Stimulated activated CD4-positive, alpha-beta T cell treated with anti-CD3 and anti-CD28 coated beads, Interleukin-2, amount 100 ng/mL, for 48 hours (primary cell): ENCODE measurements at places on chromosomes 7 and 10.
A peak's percentile ranks its signal among the peaks of the same experiment; 100 is the strongest.

- no peak for DNase-seq
Measured at GRCh38 chr7:272108-272615, 17.8 kb upstream of the FOXL3 start.

DNA sequence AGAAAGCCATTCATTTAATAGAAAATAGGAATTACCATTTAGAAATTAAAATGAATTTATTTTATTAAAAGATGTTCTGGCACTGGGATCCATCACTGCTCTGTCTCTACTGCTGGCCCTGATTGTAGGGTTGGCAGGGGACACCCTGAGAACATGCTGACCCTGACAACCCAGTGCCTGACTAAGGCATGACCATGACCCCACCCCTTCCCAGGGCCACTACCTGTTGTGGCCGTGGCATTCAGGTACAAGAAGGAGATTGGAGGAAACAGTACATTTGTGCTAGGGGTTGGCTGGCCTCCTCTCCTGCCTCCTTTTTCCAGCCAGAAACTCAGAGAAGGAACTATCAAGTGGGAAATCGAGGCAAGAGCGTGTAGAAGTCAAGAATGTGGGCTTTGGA is 197.0 kb upstream of the ZMIZ1 start:
- no peak for DNase-seq

- DNase-seq, result no peak
Measured at GRCh38 chr10:44864051-44864450, 47.1 kb upstream of the TMEM72 start.

DNA sequence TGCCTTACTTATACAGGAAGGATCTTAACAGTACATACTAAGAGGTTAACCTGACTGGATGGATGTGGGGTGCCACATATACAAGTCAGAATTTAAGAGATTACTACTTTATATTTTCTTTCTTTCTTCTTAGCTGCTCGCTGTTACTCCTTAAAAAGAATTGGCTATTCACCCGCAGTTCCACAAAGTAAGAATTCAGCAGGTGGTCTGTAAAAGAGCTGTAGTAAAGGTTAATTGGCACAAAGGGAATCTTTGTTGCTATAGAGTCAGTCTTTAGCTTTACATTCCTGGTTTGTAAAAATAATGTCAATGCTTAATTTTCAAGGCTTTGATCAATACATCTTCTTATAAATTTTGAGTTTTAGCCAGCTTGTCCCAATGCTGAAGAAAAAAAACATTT is 43.2 kb downstream of the RALA start:
- no peak for DNase-seq

GRCh38 chr7:101507327-101507726 is 121.8 kb downstream of the MYL10 start:
- DNase-seq, result no peak

GRCh38 chr7:54663186-54663585 is 95.8 kb downstream of the SEC61G start:
- no peak for DNase-seq

GRCh38 chr10:31912289-31912688 is 16.3 kb downstream of the ARHGAP12 start:
- DNase-seq, result no peak

- DNase-seq, result no peak
Measured at GRCh38 chr7:139271718-139272628, 40.9 kb downstream of the UBN2 start.

DNA sequence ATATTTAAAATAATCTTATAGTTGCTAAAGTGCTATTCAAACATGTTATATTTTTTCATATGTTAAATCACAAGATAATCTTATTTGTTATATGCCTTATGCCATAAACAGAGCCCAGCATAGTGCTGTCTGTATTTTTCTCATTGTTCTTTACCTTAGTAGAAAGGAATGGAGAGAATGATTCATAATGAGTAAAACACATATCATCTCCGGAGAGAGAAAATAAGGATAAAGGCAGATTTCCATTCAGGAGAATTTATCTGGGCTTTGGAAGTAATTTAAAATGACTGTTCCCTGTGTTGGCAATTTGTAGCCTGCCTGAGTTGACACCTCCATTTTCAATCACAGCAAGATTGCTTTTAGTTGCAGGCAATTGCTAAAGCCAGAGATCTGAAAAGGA is 30.2 kb downstream of the CHN2 start:
- no peak for DNase-seq

- no peak for DNase-seq
Measured at GRCh38 chr7:148026713-148027112, 563.9 kb upstream of the C7orf33 start.

- DNase-seq, result no peak
Measured at GRCh38 chr7:156456503-156457115, 184.0 kb upstream of the RNF32 start.

GRCh38 chr10:117271427-117271826 is 30.5 kb downstream of the SLC18A2 start:
- DNase-seq, result no peak

- no peak for DNase-seq
Measured at GRCh38 chr10:73590881-73591799, at the start of gene USP54. Gene USP54 (minus strand): TSS chr10:73591342. CDS start chr10:73575658, 15,684 bp downstream.

GRCh38 chr7:152883858-152884257 is 124.3 kb downstream of the ACTR3B start:
- no peak for DNase-seq

DNA sequence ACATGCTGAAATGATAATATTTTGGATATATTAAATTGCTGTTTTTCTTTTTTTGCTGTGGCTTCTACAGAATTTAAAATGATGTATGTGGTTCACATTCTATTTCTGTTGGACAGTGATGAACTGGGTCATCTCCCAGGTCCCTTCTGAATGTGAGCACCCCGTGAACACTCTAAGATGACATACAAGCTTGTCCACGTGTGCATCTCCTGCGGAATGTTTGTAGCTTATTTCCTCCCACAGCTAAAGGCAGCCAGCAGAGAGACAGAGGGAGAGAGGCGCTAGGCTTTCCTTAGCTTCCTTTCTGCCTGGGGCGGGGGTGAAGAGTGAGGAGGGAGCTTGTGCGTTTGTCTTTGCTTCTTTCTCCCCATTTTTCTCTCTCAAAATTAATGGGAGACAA is 219.1 kb downstream of the EMX2 start:
- no peak for DNase-seq

GRCh38 chr10:102485093-102485784 is 17.3 kb downstream of the ACTR1A start:
- no peak for DNase-seq

GRCh38 chr7:151684408-151685175 is 164.9 kb upstream of the RHEB start:
- no peak for DNase-seq

- DNase-seq, result no peak
Measured at GRCh38 chr7:35694161-35694783, 663 bp downstream of the HERPUD2 start.

DNA sequence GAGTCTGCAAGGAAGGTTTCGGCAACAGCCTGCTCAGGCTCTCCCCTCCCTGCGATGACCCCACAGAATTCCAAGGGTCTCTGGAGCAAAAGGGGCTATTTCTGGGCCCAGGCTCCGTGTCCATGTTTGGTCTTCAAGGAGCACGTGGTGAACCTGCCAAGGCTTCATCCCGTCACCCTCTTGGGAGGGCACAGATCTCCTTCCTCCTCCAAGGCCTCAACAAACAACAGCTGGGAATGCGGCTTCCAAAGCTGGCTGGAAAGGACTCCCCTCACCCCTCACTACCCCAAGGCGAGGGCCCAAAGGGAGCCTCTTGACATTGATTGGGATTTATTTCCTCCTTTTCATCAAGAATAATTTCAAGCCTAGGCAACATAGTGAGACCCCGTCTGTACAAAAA is 14.0 kb upstream of the KPNA7 start:
- no peak for DNase-seq

GRCh38 chr7:81244224-81244623 is 325.4 kb upstream of the SEMA3C start:
- no peak for DNase-seq

DNA sequence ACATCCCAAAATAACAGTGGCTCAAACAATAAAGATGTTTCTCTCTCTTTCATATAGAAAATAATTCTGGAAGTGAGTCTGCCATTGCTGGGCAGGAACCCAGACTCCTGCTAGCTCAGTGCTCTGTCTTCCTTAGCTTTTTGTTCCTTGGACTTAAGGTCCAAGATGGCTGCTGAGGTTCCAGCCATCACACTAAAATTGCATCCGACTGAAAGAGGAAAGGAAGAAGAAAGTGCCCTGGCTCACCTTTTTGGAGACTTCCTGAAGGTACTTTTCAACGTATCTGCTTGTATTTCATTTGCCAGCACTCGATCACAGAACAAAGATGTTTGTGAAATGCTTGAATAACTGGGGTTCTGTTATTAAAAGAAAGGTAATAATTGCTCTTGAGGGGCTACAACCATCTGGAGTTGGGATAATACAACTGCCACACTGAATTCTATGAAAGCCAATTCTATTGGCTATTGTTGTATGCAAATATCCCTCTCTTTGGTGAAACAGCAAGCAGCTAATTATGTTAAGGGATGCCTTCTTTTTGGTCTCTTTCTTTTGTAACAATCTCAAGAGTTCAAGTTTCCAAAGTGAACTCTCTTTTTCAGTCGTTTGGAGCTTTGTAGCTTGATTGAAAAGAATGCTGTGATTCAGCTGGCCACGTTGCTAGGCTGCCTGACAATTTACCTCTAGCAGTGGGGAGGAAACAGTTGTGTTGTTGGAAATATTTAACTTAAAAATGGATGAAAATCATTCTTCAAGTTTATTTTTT is 83.9 kb downstream of the BAMBI start:
- no peak for DNase-seq

DNA sequence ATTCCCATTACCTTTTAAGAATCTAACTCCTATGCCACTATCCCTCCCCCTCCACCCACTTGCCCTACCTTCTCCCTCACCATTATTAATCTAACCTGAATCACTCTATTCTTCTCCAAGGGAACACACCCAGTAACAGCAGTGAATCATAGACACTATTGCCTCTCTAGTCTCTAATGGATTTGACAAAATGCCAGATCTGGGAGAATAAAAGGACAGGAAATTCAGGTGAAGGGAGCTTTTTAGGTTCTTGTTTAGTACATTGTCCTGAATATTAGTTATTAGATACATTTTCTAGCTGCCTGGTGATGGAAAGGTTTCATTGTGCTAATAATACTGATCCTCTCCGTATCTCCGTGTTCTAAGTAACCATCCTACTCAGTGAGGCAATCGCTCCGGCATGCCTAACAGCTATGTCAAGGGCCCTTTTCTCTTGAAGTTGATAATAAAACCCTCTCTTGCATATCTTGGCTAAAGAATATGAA is 4.1 kb upstream of the SFR1 start:
- no peak for DNase-seq

DNA sequence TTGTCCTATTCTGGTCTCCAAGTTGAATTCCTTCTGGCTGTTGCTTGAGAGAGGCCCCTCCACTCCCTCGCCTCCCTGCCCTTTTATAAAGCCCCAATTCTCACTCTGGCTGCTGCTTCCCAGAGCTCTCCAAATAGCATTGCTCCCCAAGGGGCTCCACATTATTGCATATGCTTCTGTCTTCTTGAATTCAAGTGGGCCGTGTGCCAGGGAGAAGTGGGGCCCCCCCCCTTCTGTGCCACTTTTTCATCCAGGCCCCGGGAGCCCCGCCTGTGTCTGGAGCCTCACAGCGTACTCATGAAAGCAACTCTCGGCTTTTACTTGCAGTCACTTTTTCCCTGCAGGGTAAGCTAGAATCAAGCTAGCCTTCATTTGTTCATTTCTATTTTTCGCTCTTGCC is 265.1 kb downstream of the CCSER2 start:
- DNase-seq, result no peak

DNA sequence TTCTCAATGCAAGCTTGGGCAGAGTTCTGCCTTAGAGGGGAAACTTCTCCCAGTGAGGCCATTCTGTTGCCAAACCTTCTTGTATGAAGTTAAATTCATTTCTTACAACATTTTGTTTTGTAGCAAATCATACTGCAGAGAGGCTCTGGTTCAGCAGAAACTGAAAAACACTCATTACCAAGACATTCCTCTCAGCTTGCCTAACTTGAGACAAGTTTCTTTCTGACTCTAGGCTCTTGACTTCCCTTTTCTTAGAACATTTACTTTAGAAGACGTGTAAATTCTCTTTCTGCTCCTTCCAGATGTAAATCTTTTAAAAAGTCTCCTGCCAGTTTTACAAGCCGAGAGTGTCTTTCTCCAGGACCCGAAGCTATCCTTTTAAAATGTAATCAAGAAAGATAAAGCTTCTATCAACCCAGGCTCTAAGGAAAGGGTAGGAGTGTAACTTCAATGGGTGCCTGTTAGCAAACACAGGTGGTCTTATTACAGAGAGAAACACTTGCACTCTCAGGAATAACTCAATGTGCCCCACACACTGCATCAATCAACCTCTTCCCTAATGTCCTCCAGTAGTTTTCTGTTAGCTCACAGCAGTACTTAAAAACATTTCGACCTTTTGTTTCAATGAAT is 80.5 kb upstream of the TAS2R16 start:
- no peak for DNase-seq

GRCh38 chr10:89122433-89123051 is 84.6 kb downstream of the CH25H start:
- DNase-seq, result no peak

DNA sequence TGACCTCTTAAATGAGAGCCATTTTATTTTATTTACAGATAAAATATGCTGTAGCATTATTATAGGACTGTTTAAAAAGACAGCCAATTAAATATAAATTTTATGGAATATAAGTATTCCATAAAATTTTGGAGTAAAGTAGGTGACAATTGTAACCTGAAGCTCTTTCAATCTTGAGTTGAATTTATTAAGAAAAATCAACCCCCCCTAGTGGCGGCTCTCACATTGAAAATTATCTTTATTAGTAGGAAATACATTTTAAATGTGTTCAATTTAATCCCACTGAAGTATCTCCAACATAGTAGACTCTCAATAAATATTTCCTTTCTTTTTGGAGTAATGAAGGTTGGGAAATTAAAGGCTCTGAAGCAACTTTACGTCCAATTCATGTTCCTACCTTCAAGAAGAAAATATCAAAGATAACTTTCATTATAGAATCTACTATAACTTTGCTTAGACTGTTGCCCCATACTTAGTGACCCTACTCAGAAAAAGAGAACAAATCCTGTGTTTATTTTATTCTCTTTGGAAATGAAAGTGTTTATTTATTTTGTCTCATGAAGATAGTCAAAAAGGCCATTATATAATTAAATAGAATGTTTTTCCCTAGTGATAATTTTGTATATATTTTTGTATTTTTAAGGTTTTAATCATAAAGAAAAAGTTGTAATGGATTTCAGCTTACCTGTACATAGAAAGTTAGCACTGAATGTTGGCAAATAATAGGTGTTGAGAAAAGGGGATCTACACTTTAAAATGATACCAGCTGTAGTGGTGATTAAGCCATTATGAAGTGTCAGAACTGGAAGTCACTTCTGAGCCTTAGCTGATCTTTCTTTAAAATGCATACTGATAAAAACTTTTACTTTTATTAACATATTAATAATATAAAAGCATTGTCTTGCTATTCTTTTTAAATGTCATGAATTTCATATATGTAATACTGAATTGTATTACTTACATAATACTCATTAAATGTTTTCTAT is 3.3 kb downstream of the AHR start:
- DNase-seq, result peak; percentile 52

- DNase-seq, result no peak
Measured at GRCh38 chr10:71245420-71246325, 33.3 kb downstream of the UNC5B start.
